D721Med (cell line): ENCODE measurements at places on chromosomes 7 and 10.

DNA sequence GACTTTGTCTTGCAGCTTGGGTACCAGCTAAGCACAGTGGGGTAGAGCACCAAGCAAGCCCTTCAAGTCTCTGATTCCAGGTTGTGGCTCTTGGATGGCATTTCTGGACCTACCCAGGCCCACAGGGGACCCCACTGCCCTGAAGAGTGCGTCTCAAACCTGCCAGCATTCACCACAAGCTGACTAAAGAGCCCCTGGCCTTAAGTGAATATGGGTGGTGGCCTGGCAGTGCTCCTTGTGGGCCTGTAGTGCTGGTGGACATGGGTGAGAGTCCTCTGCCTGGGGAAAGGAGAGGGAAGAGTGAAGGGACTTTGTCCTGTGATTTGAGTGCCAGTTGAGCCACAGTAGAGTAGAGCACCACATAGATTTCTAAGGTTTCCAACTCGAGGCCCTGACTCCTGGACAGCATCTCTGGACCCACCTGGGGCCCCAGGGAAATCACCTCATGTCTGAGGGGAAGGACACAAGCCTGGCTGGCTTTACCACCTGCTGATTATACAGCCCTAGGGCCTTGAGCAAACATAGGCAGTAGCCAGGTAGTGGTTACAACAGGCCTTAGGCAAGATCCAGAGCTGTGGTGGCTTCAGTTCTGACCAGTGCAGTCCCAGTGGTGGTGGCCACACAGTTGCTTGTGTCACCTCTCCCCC, 23.7 kb downstream of the GSDME start:
- DNase-seq, result no peak

DNA sequence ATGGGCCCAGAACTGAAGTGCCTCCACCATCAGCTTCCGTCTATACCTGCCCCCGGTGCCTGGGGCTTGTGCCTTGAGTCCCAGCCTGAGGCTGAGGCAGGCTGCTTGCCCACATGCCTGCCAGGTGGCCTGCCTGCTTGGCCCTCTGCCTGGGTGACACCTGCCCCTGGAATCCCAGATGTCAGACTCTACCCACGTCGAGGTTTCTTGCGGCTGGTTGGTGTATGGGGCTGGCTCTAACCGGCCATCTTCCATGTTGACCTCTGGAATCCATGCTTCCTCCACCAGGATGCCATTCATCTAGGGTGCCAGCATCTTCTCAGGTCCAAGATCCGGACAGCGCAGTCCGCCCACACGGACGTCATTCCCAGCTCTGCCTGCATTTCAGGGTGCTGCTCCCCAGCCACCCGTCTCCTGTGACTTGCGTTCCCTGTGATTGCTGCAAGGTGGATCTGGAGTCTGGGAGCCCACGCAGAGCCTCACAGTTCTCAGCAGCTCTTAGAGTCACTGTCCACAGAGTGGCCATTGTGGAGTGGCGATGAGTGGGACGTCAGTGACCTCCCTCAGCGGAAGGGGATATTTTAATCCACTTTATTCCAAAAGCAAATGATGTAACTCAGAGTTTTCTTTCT, 298.1 kb downstream of the TCERG1L start:
- DNase-seq, result no peak

GRCh38 chr7:134941952-134942351, 44.4 kb upstream of the AGBL3 start:
- no peak for DNase-seq

DNA sequence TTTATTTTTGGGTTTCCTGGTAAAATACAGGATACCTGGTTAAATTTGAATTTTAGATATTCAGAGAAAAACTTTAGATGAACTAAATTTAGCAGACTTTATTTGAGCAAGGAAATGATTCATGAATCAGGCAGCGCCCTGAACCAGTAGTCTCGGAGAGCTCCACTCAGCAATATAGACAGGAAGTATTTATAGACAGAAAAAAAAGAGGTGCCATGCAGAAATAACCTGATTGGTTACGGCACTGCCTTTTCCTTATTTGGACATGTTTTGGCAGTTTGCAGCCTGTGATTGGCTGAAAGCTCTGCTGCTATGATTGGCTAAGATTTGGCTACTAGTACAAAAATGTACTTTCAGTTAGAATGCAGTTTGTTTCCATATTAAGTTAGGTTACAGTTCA, 198.3 kb upstream of the DKK1 start:
- no peak for DNase-seq

GRCh38 chr10:82742478-82742877, 867.5 kb downstream of the NRG3 start:
- DNase-seq, result no peak

- no peak for DNase-seq
These were observed 3.4 kb downstream of the FAM20C start for GRCh38 chr7:195830-196128.

DNA sequence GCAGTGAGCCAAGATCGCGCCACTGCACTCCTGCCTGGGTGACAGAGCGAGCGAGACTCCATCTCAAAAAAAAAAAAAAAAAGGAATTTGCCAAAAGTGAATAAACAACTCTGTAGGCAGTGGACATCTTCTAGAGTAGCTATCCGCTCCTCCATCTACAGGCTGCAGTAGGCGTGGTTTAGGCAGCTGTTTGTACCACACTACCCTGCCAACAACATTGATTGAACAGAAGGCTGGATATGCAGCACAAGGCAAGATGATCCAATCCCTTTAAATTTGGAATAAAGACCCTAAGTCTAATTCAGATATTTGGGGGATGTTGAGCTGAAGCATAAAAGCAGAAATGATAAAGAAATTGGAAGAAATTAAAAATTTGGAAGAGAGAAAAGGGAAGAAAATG, 141.6 kb downstream of the TES start:
- DNase-seq, result no peak

DNA sequence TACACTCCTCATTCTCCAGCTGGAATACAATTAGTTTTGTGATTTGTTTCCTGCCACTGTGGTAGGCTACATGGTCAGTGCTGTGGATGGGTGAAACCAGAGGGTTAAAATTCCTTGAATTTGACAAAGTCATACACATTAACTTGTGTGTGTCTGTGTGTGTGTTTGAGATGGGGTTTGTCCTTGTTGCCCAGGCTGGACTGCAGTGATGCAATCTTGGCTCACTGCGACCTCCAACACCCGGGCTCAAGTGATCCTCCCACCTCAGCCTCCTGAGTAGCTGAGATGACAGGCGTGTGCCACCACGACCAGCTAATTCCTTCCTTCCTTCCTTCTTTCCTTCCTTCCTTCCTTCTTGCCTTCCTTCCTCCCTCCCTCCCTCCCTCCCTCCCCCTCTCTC, 24.8 kb upstream of the GIMAP8 start:
- no peak for DNase-seq

GRCh38 chr7:121456785-121457359, 60.8 kb upstream of the FAM3C start:
- no peak for DNase-seq

- no peak for DNase-seq
These were observed 73.7 kb upstream of the PPIF start for GRCh38 chr10:79273604-79274003.

DNA sequence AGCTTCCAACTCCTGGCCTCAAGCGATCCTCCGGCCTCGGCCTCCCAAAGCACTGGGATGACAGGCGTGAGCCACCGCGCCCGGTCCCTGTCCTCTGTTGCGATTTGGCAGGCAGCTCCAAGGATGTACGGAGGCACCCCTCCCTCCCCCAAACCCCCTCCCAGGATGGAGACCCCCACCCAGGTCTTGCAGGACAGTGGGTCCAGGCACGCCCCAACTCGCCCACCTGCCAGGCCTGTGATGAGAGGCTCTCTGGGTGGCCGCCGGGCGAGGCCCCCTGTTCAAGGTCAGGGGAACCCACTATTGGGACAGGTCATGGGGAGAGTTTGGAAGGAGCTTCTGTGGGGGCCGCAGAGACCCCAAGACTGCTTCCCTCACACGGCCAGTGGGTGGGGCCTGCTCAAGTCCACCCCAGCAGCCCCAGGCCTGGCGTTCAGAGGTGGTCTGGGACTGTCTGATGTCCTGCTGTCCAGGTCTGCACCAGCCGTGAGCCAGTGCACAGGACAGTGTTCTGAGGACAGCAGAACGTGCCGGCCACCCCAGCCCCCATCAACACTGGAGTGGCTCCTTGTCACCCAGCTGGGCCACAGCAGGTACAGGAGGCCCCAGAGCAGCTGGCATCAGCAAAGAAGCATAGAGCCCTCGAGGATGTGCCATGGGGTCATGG, 2.5 kb downstream of the ADAP1 start:
- DNase-seq, result no peak

DNA sequence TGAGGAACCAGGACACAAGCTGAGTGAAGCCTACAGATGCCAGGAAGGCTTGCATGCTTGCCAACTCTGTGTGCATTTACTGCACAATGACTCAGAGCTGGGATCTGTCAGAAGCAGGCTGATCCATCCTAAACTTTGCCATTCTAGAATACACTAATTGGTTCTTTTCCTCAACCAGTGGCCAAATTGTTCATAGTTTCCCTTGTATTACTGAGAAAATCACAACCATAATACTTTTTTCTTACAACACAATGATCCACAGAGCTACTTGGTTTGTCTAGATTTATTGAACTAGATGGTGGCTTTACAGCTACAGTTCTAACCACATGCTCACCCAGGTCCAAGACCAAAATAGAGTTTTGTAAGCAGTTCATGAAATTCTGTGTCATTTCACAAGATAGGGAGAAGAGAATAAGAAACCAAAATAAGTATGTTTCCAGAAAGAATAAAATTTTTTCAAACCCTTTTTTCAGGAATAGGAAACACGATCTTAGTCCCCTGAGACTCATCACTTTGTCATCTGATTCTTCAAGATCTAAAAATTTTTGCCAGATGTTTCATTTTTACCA, 21.0 kb upstream of the LRRC17 start:
- DNase-seq, result no peak

DNA sequence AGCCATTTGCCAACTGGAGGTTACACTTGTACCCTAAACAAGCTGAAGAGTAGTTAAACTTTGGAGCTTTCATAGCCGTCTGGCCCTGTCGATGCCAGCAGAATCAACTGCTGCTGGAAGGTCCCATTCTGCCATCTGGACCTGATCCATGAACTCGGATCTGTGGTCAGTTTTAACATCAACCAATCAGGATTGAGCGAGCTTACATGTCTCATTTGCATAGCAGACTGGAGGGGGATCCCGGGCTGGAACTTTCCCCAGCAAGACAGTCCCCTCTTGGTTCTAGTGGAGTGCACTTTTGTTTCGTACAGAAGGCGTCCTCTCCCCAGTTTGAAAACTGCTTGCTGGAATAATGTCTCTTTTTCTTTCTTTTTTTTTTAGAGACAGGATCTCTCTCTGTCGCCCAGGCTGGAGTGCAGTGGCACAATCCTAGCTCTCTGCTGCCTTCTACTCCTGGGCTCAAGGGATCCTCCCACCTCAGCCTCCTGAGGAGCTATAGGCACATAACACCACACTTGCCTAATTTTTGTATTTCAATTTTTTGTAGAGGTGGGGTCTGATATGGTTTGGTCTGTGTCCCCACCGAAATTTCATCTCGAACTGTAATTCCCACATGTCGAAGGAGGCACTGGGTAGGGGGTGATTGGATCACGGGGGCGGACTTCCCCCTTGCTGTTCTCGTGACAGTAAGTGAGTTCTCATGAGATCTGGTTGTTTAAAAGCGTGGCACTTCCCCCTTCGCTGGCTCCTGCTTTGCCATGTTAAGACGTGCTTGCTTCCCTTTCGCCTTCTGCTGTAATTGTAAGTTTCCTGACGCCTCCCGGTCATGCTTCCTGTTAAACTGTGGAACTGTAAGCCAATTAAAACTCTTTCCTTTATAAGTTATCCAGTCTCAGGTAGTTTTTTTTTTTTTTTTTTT, 42.8 kb upstream of the SEPHS1 start:
- no peak for DNase-seq

- DNase-seq, result no peak
These were observed 162.7 kb downstream of the RPS24 start for GRCh38 chr10:78196396-78196795.

- DNase-seq, result no peak
These were observed 30.0 kb downstream of the MAT1A start for GRCh38 chr10:80259405-80259871.

GRCh38 chr10:4708123-4708759, 117.8 kb upstream of the AKR1E2 start:
- no peak for DNase-seq

DNA sequence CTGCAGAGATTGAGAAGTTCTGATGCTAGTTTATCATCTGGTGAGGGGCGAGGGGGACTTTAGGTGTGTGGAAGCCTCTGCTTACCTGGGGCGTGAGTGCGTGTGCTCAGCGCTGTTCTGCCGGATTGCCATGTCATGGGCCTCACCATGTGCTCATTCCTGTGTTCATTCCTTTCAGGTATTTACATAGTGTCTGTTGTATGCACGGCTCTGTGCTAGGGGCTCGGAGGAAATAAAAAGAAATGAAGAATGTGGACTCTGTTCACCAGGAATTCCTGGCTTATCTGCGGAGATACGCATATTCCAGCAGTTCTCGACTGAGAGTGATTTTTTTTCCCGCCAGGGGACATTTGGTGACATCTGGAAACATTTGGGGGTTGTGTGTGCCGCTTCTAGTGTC, 152.0 kb downstream of the CAMK1D start:
- DNase-seq, result no peak

GRCh38 chr7:17408245-17408903, 109.9 kb downstream of the AHR start:
- DNase-seq, result no peak

DNA sequence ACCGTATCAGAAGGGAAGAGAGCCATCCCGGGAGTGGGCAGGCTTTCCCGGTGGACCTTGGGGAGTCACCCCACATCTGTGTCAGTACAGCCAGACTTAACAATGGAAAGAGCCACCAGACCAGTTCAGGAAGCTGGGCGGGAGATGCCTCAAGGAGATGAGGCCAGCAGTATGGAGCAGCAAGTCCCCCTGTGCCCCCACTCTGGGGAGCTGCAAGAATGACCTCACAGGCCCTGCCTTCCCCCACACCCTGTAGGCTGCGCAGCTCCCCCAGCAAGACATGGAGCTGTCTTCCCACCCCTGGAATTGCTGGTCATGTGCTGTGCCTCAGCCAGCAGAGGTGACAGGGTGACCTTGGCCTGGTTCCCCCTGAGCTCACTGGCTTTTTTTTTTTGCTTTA, 76.8 kb upstream of the INSIG1 start:
- no peak for DNase-seq

DNA sequence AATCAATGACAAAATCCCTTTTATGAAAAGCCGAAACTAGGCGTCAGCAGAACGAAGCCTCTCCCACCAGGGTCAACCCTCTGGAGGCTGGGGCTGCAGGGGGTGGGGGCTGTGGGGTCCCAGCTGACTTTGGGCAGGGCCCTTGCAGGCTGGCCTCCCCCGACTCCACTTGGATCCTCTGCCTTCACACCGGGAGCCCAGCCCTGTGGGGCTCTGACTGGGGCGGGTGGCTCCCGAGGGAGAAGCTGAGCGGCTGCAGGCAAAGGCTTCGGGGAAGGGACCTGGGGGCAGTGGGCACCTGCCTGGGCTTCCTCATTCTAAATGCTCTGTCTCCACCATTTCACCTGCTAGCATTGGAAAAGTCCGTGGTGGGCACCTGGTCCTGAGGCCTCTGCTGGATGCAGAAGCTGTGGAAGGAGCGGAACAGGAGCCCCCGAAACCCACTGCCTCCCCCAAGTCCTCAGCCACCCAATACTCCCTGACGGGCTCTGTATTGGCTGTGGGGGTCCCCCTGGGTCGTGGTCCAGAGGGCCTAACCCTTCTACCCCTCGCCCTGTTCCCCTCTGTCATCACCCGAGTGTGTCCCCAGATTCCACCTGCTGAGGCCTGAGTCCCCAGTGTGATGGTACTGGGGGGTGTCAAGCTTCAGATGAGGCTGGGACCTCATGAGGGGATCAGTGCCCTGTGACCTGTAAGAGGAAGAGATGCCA, 108.6 kb downstream of the DNAJB6 start:
- DNase-seq, result no peak
